ENCODE measurements at places on chromosomes 11 and 22.

GRCh38 chr11:27425814-27426213, 46.8 kb downstream of the LGR4 start:
- DNase-seq: no peak

GRCh38 chr11:8808226-8808585, 102.8 kb upstream of the AKIP1 start:
- no peak for DNase-seq

DNA sequence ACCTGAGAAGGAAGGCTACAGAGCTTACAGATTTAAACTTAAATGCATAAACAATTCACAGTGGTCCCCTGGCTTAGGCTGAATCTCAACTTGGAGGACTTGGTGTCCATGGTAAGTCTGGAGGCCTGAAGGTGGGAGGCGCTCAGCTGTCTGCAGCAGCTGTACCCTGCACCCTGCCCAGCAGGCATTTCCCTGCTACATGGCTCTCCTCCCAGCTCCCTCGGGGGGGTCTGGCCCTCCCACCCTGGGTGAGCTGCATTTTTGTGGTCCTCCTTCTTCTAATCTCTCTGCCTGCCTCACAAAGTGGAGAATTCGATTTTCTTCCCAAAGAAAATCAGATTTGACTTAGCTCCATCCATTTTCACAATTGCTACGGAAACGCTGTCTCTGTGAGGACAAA, 273.2 kb downstream of the KIRREL3 start:
- DNase-seq: no peak

GRCh38 chr22:29872989-29873388, 10.0 kb upstream of the MTMR3 start:
- DNase-seq: no peak

- DNase-seq: no peak
These were observed 855.6 kb downstream of the KCNA4 start for GRCh38 chr11:29161191-29161590.

GRCh38 chr11:20000022-20000350, 160.3 kb downstream of the DBX1 start:
- DNase-seq: no peak

GRCh38 chr11:111319296-111319695, 20.9 kb downstream of the POU2AF3 start:
- DNase-seq: no peak

GRCh38 chr11:1029654-1030053, 6.9 kb downstream of the MUC6 start:
- DNase-seq: no peak

- no peak for DNase-seq
These were observed 63.2 kb upstream of the FIBIN start for GRCh38 chr11:26930518-26931247.

DNA sequence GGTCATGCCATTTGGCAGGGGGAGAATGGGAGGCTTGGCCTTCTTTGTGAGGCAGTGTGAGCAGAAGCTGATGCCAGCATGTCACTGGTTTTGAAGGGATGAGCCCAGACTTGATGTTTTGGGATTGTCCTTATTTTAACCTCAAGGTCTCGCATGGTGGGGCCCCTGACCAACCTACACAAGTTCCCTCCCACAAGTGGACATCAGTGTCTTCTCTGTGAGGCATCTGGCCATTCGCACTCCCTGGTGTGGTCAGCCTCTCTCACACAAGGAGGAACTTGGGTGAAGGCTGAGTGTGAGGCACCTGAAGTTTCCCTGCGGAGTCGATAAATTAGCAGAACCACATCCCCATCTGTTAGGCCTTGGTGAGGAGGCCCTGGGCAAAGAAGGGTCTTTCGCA, 59.8 kb downstream of the TIMP3 start:
- DNase-seq: no peak

DNA sequence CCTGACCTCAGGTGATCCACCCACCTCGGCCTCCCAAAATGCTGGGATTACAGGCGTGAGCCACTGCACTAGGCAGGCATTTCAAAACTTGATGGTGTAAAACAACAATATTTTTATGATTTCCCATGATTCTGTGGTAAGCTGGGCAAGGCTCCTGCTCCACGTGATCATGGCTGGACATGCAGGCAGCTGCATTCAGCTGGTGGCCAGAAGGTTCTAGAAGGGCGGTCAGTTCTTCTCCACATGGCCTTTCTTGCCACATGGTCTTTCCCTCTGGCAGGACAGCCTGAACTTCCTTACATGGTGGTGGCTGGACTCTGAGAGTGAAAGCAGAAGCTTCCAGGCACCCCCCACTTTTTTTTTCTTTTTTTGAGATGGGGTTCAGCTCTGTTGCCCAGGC, 9.9 kb upstream of the RASD2 start:
- DNase-seq: no peak

- no peak for DNase-seq
These were observed 216.3 kb upstream of the MTNR1B start for GRCh38 chr11:92753161-92753560.

GRCh38 chr22:20279662-20280134, 11.6 kb upstream of the RTN4R start:
- no peak for DNase-seq

DNA sequence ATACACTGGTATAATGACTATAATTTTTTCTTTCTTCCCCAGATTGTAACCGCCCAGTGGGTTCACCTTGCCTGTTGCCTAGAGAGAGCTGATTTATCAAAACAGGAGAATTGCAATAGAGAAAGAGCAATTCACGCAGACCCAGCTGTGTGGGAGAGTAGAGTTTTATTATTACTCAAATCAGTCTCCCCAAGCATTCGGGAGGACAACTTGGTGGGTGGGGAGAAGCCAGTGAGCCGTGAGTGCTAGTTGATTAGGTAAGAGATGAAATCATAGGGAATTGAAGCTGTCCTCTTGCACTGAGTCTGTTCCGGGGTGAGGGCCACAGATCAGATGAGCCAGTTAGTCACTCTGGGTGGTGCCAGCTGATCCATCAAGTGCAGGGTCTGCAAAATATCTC, 73.2 kb downstream of the SLC35F2 start:
- DNase-seq: no peak

All from NCI-H1048 (cell line).